ENCODE measurements at places on chromosomes 5 and 9.
A peak's percentile ranks its signal among the peaks of the same experiment; 100 is the strongest.

DNA sequence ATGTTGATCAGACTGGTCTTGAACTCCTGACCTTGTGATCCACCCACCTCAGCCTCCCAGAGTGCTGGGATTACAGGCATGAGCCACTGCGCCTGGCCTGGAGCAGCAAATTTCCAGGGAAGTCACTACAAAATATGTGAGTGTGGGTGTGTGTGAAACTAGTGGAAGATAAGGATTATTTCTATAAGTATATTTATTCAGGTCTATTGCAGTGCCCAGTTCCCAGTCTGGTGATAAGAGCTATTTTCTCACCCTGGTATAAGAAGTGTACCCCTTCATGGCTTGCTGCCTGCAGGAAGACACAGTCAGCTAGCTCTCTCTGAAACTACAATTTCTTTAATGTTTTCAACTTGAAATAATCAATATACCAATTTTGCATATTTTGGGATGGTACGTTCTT is 37.1 kb downstream of the TARS1 start:
- no peak for DNase-seq

DNA sequence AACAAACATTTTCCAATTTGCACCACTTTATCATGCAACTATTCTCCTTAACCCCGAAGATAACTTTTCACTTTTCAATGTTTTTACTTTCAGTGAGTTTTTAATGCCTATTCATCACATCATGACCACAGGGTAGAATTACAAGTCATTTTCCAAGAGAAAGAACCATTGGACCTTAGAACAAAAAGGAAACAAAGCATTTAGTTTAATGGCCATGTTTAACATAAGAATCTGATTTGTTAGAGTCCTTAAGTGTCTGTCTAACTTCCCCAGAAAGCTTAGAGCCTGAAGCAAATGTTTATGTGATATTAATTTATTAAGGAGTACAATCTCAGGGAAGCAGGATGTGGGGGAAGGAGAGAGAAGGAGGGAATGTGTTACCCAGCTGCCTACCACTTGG is 325.8 kb upstream of the RIOK2 start:
- DNase-seq, result no peak

- no peak for DNase-seq
These were observed 34.5 kb upstream of the ORM1 start for GRCh38 chr9:114288193-114289091.

DNA sequence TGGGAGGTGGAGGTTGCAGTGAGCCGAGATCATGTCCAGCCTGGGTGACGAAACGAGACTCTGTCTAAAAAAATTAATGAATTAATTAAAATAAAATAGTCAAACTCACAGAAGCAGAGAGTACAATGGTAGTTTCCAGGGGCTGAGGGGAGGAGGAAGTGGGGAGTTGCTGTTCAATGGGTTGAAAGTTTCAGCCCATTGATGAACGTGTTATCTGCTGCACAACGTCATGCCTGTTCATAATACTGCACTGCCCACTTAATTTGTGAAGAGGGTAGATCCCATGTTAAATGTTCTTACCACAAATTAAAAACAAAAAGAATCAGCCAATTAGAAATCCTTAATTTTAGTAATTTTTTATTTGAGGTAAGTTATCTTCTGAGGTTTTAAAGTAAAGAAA is 16.4 kb upstream of the RUFY1 start:
- DNase-seq, result no peak

GRCh38 chr9:114937516-114937915 is 7.1 kb upstream of the TNFSF8 start:
- no peak for DNase-seq

DNA sequence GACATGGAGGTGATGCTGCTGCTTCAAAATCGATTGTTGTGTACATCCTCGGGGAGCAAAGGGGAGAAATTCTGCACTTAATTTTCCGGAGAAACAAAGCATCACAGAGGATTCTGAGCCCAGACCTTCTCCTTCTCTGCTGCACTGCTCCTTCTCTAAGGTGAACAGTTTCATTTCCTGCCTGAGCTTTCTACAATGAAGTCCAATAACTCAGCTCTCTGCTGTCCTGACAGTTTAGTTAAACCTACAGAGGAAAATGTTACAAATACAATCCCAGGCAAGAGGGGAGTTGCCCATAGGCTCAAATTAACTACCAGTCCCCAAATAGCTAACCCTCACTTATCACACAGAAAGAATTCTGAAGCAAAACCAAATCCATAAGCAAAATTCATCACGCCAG is 206.3 kb downstream of the EFNA5 start:
- no peak for DNase-seq

DNA sequence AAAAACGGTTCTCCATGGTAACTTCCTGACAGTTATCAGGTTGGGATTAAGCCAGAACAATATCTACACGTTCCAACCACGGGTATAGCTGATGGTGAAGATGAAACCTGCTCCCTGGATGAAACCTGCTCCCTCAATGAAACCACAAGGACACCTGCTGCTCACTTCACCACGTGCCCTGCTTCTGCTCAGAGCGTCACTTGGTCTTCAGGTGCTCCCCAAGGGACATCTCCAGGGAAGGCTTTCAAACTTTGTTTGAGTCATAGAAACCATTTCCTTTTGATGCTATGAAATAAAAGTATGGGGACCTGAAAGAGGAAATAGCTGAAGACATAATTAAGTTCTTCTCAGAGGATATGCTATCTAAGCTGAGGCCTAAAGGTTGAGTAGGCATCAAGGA is 242.4 kb downstream of the MED10 start:
- DNase-seq, result no peak

DNA sequence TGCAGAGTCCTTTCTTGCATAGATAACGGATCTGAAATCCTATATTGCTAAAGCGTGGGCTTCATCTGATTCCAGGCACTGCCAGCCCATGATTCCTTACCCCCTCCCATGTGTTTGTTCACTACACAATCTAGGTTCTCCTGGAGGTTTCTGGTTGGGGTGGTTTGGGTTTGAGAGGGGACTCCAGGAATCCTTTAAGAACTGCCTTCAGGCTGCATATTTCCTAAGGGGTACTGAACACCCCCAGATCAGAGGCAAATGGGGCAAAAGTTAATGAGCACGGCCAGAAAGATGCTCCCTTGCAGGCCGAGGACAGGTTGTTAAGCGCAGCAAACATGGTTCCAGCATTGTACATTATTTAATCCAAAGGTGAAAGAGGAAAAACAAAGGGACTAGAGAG is 9.9 kb downstream of the NR2F1 start:
- no peak for DNase-seq

GRCh38 chr9:72843520-72844439 is 109.1 kb downstream of the ALDH1A1 start:
- DNase-seq, result peak; percentile 74

DNA sequence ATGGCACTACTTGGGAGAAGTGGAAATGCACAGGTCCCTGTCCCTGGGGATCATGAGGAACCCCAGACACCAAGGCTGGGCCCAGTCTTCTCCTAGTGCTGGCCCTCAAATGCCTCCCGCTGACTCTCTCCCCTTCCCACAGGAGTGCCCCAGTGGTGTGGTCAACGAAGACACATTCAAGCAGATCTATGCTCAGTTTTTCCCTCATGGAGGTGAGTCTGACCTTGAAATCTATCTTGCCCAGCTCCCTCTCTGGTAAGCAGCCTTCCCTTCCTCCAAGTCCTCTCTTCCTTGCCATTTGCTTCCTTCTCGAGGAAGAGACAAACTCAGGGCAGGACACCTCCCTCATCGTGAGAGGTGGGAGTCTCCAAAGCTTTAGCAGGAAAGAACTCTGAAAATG is 63.3 kb upstream of the GABRP start:
- DNase-seq, result no peak

DNA sequence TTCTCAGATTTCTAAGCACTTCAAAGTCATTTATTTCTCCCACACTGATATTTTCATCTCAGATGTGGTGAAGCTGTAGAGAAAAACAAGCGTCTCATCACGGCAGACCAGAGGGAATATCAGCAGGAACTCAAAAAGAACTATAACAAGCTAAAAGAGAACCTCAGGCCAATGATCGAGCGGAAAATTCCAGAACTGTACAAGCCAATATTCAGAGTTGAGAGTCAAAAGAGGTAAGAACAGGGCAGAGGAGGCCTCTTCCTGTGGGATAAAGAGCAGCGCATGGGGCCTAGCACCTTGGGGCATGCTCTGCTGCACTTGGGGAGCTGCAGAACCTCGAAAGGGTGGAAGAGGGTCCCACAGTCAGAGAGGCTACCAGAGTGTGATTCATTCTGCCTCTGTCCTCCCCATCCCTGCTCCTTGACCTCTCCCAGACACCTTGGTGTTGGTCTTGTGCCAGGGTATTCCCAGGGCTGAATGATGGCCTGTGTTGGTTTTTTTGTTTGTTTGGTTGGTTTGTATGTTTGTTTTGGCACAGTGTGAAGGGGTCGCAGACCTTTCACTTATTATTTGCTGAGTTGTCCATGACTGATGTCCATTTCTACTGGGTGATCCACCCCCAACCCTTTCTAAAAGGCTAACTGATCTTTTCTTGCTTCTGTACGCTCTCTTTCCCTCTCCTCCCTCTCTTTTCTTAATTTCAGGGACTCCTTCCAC is 248.9 kb downstream of the DOCK8 start:
- peak; percentile 47 for DNase-seq

- peak; percentile 100 for DNase-seq
These were observed 30.6 kb downstream of the BAAT start for GRCh38 chr9:101354143-101354764.

DNA sequence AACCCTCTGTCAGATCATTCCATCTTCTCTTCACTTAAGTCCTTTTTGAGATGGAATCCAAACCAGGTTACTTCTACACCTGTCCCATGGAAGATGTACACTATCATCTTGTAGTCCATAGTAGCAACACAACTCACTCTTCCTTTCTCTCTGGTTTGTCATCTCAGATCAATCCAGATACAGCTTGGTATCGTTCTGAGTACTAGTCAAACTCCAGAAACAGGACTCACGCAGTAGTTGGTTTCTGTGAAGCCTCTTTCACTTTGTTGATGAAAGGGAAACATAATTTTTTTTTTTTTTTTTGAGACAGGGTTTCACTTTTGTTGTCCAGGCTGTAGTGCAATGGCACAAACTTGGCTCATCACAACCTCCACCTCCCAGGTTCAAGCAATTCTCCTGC is 484.0 kb downstream of the PRDM9 start:
- DNase-seq, result no peak

GRCh38 chr5:97568382-97568781 is 385.3 kb upstream of the RIOK2 start:
- no peak for DNase-seq
